Stimulated activated CD8-positive, alpha-beta memory T cell treated with anti-CD3 and anti-CD28 coated beads, Interleukin-2, amount 100 ng/mL, for 48 hours (primary cell): ENCODE measurements at places on chromosomes 3 and 15.

GRCh38 chr3:68448510-68449383 is 483.6 kb downstream of the TAFA4 start:
- no peak for DNase-seq

DNA sequence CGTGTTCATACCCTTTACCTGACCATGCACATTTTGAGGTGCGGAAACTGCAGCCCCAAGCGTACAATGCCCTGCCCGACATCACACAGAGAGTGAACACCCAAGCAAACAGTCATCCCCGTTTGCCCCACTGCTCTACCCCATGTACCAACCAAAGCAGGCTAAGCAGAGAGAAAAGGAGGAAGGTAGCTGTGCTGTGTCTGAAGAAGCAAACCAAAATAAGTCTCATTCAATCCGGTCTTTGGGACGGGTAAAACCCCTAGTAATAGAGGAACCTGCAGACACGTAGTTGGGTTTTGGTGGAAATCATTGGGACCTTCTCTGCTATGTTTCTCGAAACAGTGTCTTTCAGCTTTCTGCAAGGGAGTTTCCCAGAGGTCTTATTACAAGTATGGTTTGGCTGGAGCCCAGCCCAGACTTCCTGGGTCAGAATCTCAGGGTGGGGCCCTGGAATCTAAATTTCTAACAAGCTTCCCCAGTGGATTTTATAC is 164.6 kb upstream of the HES1 start:
- no peak for DNase-seq

GRCh38 chr3:165895919-165896318 is 58.7 kb upstream of the BCHE start:
- DNase-seq = no peak

- DNase-seq = no peak
These were observed 58.1 kb upstream of the PROK2 start for GRCh38 chr3:71843071-71843470.
